ENCODE measurements at places on chromosomes 12 and 14. TPM values are rescaled to one million over a fixed set of nuclear protein-coding genes. Genes with fewer than 3 reads are reported as not detected.

The GLIPR1L2 gene
- polyA plus RNA-seq: 5.8 TPM

The C12orf56 gene
- 2.4 TPM for polyA plus RNA-seq

The LALBA gene
- not detected for polyA plus RNA-seq

The RPGRIP1 gene
- 1.3 TPM for polyA plus RNA-seq

The PDE3A gene
- polyA plus RNA-seq: 8.1 TPM

The RAB15 gene
- 89.6 TPM for polyA plus RNA-seq

The OR10P1 gene
- polyA plus RNA-seq: not detected

The PNN gene
- 123 TPM for polyA plus RNA-seq

The NFATC4 gene
- 42.0 TPM for polyA plus RNA-seq

The GATC gene
- 22.7 TPM for polyA plus RNA-seq

The P2RX2 gene
- 0.38 TPM for polyA plus RNA-seq

The TEX52 gene
- 0.81 TPM for polyA plus RNA-seq

The PGF gene
- polyA plus RNA-seq: 13.5 TPM

The CD69 gene
- polyA plus RNA-seq: 1.8 TPM

The LRTM2 gene
- 7.4 TPM for polyA plus RNA-seq

The YBX3 gene
- 80.2 TPM for polyA plus RNA-seq

The DNAJC22 gene
- polyA plus RNA-seq: 2.4 TPM

The RASAL1 gene
- 3.0 TPM for polyA plus RNA-seq

The CLEC1B gene
- polyA plus RNA-seq: not detected

The CLEC2A gene
- not detected for polyA plus RNA-seq

The NRXN3 gene
- polyA plus RNA-seq: 61.8 TPM

The CHPT1 gene
- 50.1 TPM for polyA plus RNA-seq

The KRT71 gene
- polyA plus RNA-seq: 0.35 TPM

The OR6C68 gene
- polyA plus RNA-seq: not detected

The STYK1 gene
- 6.4 TPM for polyA plus RNA-seq

The RAD51AP1 gene
- 10.2 TPM for polyA plus RNA-seq

The SLC7A8 gene
- 18.7 TPM for polyA plus RNA-seq

The GSG1 gene
- polyA plus RNA-seq: 0.78 TPM

The INSM2 gene
- polyA plus RNA-seq: 0.32 TPM

Measured in spinal cord (tissue), 10 donors.